Activated CD4-positive, alpha-beta T cell treated with anti-CD3 and anti-CD28 coated beads, Interleukin-2, amount 50 U/mL, for 24 hours (primary cell): ENCODE measurements at places on chromosomes 1 and 21.

GRCh38 chr1:223010582-223011504 is 132.2 kb downstream of the TLR5 start:
- no peak for DNase-seq

- DNase-seq = no peak
Measured at GRCh38 chr21:31682620-31683019, 23.1 kb downstream of the SOD1 start.

GRCh38 chr1:15577691-15578090 is 7.2 kb downstream of the AGMAT start:
- DNase-seq = no peak

DNA sequence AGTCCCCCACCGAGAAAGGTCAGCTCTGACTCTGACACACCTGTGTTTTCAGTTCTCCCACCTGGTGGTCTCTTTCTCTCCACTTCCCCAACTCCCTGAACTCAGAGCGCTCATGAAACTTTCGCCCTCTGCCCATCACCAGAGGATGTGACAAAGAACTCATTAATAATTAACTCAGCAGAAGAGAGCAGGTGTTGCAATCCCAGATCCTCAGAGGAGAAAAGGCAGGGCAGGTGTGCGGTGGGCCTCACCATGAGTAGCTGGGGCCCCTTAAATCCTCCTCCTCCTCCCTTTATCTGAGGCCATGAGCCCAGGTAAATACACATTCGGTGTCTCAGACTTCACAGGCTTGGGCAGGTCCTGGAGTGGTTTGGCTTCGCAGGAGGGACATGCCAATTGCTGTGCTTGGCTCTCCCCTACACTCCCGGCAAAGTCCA is 1.7 kb upstream of the LAMB3 start:
- no peak for DNase-seq

- DNase-seq = no peak
Measured at GRCh38 chr1:36883315-36883949, 150.9 kb downstream of the GRIK3 start.

- DNase-seq = no peak
Measured at GRCh38 chr1:5936621-5937372, 55.4 kb downstream of the NPHP4 start.

DNA sequence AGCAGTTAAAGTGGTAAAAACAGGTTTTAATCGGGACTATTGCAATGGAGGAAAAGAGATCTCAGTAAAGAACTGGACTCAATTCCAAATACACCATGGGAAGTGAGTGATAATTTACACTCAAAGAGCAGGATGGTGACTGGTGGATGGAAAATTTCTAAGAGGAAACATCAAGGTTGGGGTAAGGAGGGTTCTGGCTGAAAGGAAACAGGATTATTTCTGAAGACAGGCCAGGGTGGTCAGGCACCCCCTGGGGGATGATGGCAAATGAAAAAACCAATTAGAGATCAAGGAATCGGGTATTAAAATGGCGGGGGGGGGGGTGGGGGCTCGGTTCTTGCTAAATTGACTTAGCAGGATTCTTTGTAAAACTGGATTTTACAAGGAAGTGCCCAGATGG is 12.3 kb upstream of the HSD11B1 start:
- no peak for DNase-seq

GRCh38 chr1:107220036-107220435 is 79.2 kb downstream of the NTNG1 start:
- DNase-seq = no peak

DNA sequence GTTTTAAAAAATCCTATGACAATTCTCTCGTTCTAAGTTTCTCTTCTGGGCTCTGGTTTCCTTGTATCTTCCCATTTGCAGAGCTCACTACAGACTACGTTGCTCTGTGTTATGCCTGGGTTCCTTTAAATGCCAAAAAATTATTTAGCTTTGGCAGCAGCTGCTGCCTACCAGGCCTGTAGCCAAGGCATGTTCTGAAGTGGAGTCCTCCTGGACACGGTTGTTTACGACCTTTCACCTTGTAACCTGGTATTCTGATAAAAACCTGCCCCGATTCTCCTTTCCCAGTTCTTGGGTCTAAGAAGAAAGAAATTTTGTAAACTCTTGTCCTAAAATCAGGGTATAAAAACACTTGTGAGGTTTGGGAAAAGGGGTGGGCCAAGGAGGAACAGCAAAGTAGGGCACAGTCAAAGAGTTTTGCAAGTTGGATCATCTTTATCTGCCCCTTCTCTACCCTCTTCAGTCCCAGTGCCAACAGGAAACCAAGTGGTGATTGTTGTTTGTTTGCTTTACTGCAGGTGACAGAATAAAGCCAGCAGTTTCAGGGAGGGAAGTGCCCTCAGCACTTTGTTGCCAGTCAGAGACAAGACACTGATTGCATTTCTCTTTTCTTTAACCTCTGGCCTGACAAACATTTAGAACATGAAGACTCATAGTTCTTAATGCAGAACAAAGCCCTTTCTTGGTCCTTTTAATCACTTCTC is 3.1 kb upstream of the TXNIP start:
- DNase-seq = no peak

DNA sequence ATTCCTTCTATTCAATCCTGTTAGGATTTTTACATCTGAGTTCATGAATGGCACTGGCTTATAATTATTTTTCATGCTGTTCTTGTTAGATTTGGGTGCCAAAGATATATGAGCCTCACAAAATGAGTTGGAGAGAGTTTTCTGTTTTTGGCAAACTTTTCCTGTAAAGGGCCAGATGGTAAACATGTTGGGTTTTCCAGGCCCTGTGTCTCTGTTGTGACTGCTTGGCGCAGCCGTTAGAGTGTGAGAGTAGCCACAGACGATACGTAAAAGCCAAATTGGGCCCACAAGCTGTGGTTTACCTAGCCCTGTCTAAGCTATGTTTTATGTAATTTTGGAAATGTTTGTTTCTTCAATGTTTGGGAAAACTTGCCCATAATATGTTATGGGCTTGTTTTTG is 15.6 kb upstream of the CA6 start:
- DNase-seq = no peak

GRCh38 chr21:16011719-16012118 is 281.9 kb downstream of the USP25 start:
- DNase-seq = no peak

- DNase-seq = no peak
Measured at GRCh38 chr1:113660088-113660487, 99.2 kb downstream of the PHTF1 start.

- DNase-seq = no peak
Measured at GRCh38 chr1:210057593-210057992, 119.6 kb downstream of the SYT14 start.

DNA sequence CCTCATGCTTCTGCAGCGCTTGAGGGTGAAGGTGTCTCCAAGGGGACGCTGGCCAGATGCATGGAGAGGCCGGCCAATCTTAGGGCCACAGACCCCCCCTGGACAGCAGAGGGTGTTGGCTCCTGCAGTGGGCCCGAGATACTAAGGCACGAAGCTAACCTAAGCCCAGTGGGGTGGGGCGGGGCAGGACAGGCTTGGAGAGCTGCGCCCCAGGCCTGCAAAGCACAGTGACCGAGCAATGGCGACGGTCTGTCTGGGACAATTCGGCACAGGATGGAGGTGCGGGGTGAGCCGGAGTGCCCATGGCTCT is 1.3 kb downstream of the FNDC10 start:
- no peak for DNase-seq

DNA sequence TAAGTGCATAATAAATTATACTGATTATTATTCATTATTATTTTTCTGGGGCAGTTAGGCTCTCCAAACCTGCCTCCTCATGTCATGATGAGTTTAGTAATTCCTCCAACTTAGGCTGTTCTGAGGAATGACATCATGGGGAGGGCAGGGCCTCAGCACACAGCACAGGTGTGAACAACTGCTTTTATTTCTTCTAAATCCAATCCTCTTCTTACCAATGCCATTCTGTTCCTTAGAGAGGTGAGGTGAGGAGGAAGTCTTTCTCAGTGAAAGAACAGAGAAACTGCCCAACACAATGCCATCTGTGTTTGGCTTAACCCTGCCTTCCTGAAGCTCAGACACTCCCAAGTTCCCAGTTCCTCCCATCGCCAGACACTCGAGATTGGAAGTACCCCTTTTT is 45.4 kb upstream of the WASF2 start:
- DNase-seq = no peak

- no peak for DNase-seq
Measured at GRCh38 chr1:55446351-55446750, 231.2 kb upstream of the USP24 start.

- no peak for DNase-seq
Measured at GRCh38 chr1:161966067-161966466, 57.6 kb downstream of the OLFML2B start.

DNA sequence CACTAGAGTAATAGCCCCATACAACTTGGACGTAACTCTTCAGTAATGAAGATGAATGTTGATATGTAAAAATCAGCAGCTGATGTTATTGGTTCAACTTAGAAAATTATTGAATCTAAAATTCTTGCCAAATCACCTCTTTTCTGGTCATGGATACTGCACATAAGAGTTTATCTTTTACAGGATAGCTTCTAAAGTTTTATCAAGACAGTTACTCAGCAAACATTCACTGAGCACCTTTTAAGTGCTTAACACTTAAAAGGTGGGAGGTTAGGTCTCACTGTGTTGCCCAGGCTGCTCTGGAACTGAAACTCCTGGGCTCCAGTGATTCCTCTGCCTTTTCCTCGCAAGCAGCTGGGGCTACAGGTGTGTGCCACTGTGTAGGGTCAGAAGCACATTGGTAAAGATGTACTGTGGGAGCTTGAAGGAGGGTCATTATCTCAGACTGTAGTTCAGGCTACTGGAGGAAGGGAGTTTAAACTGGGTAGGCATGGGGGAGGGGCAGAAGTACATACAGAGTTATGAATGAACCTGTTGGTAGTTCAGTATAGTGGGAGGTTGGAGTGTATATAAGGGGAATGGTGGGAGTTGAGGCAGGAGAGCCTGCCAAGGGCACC is 2.0 kb downstream of the MPZL1 start:
- DNase-seq = no peak

GRCh38 chr21:26491663-26492062 is 81.4 kb downstream of the CYYR1 start:
- no peak for DNase-seq
